ENCODE measurements at places on chromosomes 7 and 10.
A peak's percentile ranks its signal among the peaks of the same experiment; 100 is the strongest.

GRCh38 chr10:5476918-5477525, 22.3 kb downstream of the CALML5 start:
- DNase-seq, result no peak

GRCh38 chr7:39670052-39670451, 46.7 kb downstream of the RALA start:
- DNase-seq, result no peak

DNA sequence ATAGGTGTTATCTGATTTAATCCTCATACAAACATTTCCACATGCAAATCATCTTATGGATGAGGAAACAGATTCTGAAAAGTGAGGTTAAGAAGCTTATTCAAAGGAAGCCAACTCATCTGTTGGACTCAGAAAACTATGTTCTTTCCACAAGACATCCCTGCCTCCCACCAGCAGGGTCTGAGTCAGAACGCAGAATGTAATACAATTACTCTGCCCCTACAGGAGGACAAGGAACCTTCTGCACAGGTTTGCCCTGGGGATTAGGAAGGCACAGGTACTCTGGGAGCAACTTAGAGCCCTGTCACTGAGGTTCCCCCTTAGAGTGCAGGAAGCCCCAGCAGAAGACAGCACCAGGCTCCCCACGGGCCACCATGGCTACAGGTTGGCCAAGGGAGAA, 255.7 kb downstream of the TNS3 start:
- DNase-seq, result no peak

GRCh38 chr10:83533290-83533689, 606.0 kb upstream of the GHITM start:
- no peak for DNase-seq

DNA sequence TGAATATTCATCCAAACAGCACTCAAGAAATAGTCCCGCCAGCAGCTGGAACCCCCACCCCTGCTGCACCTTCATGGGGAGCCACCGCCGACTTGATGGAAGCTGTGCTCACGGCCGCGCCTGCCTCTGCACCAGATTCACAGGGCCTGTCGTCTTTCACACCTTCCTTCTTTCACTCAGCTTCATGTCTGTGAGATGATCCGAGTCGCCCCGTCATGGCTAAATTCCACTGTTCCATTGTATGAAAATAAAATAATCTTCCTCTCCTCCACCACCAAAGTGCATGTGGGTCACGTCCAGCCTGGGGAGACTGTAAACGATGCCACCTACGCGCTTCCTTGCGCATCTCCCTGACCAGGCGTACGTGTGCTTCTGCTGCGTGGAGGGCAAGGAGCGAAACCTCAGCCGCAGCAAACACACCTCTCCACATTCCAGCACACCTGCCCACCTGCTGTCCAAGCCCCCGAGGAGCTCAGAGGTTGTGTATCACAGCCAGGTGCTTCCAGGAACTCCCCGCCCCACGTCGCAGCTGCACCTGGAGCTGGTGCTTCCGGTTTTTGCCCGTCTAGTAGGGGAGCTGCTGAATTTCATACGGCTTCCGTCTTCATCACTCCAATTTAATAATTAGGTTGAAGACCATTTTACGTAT, 137.0 kb downstream of the PTPRN2 start:
- DNase-seq, result no peak

GRCh38 chr10:17793823-17794644, 15.1 kb upstream of the MRC1 start:
- no peak for DNase-seq

DNA sequence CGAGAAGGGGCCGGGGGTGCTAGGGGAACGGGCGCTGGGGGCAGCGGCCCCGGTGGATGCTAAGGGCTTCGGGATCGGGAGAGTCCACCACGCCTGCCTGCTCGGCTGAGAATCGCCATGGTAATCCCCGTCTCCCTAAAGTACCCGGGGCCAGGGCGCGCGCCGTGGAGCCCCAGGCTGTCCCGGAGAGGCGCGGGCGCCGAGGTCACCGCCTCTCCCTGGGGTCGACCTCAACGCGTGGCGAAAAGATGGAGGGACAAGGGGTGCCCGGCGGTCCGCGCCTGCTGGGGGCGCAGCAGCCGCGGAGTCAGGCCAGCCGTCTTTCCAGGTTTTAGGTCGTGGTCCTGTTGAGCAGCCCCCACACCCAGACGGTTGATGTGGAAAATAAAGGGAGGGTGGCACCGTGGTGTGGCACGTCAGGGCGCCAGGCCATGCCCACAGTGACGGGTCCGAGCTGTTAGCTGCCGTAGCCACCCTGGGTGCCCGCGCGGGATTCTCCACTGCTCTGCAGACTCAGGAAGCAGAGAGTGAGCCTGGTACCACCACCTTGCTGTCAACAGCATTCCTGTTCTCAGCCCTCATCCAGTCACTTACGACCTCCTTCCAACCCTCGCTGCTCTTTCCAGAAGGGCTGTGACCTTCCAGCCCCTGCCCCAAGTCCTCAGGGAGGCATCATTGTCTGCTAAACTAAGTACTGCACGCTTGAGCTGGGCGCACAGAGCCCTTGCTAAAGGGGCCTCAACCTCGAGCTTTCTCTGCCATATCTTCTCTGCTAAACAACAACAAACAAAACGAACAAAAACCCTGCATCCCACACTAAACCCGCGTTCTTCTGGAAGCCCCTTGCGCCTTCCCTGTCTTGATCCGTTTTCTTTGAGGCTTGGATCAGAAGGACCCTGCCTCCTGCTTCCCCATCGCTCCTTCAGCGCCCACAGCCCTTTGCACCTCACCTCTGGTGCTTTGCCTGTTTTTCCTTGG, 666 bp downstream of the SMKR1 start:
- peak; percentile 54 for DNase-seq

- DNase-seq, result no peak
These were observed 4.9 kb upstream of the SLF2 start for GRCh38 chr10:100907773-100908363.

GRCh38 chr7:14233076-14233867, 243.8 kb upstream of the ETV1 start:
- no peak for DNase-seq

Data from psoas muscle (tissue), 8 donors.